Activated T-helper 2 cell treated with anti-CD3 and anti-CD28 coated beads, Interferon-gamma antibody, Interleukin-2, Interleukin-4, amounts not matched to agents 10 μg/mL and 5 μg/mL and 100 μg/mL, durations not matched to agents 14 hours and 24 hours and 36 hours (primary cell): ENCODE measurements at places on chromosomes 7 and 10.

GRCh38 chr7:542131-542712, 22.6 kb upstream of the PDGFA start:
- DNase-seq: no peak

DNA sequence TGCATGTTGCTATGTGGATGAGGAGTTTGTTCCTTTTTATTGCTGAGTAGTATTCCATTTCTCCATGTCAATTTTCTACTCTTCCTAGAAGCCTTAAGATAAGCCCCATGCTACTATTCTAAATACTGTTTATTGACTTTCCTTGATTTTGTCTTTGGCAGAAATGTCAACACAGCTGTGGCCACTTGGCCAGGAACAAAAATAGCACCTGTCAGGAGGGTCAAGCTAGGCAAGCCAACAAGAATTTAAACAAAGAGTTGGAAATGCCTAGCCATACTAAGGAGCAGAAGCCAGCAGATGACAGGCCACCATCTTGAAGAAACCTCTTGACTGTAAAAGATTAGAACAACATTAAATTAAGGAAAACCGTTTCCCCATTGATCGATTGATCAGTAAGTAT, 34.7 kb downstream of the JAZF1 start:
- DNase-seq: no peak

GRCh38 chr7:158325530-158326381, 261.9 kb downstream of the PTPRN2 start:
- no peak for DNase-seq

DNA sequence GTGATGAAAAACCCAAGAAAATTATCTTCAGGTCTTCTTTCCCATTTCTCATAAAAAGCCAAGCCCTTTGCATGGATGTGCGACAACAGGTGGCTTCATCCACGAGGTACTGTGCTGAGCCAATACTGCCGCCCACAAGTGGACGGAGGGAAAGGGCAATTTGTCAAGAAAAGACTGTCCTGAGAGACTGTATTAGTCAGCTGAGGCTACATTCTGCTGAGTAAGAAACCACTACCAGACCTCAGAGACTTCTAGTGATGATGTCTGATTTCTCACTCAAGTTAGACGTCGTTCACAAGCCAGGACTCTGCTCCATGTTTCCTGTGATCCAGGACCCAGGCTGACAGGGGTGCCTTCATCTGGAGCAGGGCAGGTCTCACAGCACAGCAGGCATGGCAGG, 171.5 kb upstream of the CDCA7L start:
- DNase-seq: no peak

DNA sequence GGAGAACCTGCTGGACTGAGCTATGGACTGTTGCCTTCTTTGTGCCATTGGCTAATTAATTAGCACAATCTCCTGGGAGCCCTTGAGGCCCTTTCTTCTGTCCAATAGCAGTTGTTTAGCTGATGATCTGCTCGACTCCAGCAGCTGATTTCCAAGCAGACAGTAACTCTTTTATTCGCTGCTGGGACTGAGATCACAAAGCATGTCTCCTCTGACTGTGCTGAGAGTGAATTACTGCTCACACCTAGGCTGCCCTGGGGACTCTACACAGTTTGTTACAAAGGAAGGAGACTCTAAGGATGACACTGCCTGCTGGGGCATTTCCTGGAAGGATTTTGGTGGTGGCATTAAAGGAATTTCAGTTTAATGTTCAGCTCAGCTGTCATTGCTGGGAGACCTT, 31.4 kb downstream of the CASP7 start:
- DNase-seq: no peak

DNA sequence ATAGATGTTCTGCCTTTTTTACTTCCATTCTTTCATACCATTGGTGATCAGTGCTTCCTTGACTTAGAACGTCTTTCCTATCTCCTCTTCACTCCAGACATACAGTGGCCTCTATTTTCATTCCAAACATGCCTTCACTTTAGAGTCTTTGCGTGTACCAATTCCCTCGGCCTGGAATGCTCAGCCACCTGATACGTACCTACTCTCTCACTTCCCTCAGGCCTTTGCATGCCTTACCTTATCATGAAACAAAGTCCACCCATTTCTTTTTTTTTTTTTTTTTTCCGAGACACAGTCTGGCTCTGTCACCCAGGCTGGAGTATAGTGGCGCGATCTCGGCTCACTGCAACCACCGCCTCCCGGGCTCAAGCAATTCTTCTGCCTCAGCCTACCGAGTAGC, 2.2 kb upstream of the CCNJ start:
- no peak for DNase-seq

GRCh38 chr10:6114805-6115341, 26.0 kb downstream of the RBM17 start:
- no peak for DNase-seq
